ENCODE measurements at places on chromosomes 6 and 20.

DNA sequence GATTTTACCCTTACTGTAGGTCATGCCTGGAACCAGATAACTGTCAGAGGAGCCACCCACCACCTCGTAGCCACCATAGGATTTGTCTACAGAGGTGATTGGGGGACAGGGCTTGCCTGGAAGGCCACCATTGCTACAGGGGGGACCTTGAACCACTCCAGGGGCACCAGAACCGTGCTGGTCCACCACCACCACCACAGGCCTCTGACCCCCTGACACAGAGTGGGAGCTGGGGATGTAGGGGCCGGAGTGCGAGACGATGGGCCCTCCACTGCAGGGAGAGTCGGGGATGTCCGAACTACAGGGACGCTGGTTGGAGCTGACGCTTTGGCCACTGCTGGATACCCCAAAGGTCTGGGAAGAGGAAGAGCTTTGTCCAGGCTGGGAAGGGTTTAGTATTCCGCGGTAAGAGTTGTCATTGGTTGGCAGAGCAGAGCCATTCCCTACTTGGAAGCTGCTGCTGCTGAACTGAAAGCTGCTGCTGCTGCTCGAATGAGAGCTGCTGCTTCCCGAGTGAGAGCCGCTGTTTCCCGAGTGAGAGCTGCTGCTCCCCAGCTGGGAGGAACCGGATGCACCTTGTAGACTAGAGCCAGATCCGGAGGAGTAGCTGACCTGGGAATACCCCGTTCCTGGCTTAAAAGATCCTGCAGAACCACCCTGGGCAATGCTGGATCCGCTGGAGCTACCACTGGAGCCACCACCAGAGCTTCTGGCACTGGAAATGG, 2.2 kb downstream of the PSORS1C1 start:
- no peak for DNase-seq

GRCh38 chr20:4227085-4227821, 211.9 kb upstream of the RNF24 start:
- no peak for DNase-seq

DNA sequence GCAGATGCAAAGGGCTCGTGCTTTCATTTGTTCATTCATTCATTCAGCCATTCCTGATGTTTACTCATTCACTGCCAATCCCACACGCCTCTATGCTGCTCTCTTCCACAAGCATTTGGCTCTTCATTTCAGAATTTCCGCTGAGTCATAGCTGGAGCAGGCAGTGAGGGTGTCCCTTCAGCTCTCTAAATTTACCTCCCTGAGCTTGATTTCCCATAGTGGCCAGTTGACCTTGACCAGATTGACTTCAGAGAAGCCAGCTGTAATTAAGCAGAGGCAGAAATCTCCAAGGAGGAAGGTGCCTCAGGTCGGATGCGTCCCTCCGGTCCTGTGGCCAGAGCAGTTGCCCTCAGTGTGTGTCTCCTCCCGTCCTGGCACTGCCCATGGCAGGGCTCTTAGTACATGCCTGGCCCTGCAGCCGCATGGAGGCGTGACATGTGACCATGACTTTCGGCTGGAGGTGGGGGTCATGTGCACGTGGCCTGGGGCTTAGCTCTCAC, 267.2 kb upstream of the ECI2 start:
- DNase-seq, result no peak

DNA sequence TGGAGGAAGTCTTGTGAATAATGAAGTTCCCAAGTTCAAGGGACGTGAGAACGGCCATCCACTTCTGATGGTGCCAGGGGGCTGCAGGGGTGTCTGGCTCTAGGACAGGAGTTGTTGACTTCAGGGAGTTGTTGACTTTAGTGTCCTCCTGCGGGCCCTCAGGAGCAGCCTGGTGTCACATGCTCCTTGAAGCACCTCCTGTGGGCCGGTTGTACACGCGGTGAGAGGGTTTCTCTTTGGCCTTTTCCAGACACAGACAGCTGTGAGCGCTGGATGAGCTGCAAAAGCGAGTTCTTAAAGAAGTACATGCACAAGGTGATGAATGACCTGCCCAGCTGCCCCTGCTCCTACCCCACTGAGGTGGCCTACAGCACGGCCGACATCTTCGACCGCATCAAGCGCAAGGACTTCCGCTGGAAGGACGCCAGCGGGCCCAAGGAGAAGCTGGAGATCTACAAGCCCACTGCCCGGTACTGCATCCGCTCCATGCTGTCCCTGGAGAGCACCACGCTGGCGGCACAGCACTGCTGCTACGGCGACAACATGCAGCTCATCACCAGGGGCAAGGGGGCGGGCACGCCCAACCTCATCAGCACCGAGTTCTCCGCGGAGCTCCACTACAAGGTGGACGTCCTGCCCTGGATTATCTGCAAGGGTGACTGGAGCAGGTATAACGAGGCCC, 77.8 kb downstream of the ISM1 start:
- no peak for DNase-seq

GRCh38 chr6:73704260-73704659, 8.3 kb downstream of the CD109 start:
- no peak for DNase-seq

DNA sequence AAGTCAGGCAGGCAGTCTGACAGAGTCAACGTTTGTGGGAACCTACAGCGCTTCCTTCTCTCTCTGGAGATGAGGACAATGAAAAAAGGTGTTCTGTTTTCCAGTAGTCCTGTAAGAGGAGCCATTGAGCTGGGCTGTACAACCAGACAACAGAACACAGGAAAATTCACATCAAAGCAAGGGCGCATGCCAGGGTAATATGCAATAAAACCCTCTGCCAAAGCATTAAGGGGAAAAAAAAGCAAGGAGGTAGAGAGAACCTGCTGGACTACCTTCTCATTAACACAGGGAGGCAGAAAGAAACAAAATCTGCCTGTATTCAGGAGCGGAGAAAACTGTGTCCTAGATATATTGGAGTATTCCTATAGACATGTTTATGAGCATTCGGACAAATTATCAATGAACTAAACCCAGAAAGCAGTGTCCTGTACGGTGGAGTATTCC, 1.3 kb downstream of the RNF24 start:
- DNase-seq, result peak; percentile 4

GRCh38 chr6:26473429-26473757, 15.6 kb downstream of the BTN2A1 start:
- no peak for DNase-seq

DNA sequence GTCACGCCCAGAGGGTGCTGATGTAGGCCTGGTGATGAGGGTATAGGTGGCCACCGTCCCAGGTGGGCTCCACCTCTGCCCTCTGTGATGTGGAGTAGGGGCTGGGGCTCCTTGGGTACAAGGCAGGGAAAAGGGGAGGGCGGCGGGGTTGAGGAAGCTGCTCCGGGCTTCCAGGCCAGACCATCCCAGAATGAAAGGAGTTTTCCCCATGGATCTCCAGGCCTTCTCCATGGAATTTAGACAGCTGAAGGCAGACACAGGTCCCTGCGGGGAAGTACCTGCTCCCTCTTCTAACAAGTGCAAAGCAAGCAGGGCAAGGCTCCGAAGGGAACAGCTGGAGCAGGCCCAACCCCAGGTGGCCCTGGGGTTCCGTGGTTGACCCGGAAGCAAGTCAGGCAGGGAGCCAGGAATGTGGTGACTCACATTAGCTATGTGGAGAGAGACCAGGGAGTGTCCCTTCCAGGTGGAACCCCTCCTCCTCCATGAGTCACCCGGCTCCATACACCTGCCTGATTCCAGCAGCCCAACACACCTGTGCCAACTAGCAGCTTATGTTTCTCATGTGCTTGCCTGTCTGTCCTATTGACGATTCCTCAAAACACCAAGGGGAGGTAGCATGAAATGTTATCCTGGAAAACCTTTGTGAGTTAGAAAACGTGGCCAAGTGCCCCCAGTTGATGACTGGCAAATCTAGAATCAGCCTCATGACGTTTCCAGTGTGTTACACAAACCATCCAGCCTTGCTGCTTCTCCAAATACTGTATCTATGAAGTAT, 59.7 kb upstream of the SNX9 start:
- peak; percentile 21 for DNase-seq

GRCh38 chr6:3690506-3690905, 61.0 kb downstream of the PXDC1 start:
- DNase-seq, result no peak

DNA sequence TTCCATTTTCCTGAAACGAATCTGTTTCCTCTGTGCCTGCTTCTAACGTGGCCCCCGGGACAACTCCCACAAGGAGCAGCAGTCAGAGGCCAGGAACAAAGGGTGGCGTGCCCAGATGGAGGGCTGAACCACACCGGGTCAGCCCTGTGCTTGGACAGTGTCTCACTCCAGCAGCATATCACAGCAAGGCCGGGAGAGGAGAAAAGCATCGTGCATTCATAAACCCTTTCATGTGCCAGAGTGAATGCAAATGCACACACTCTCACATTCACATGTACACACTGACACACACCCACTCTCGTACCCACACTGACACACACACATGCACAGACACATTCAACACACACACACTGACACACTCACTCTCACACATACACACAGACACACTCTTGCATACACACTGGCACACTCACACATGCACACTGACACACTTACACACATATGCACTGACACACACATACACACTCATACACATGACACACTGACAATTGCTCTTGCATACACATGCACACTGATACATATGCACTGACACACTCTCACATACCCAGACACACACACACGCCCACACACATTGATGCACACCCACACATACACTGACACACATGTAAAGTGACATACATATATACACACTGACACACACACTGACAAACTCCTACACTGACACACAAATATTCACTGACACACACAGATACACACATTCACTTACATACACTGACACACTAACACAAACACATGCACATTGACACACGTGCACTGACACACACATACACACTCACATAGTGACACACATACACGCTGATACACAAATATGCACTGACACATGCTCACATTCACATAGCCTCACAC, 237.0 kb downstream of the LRFN2 start:
- DNase-seq, result no peak

- no peak for DNase-seq
Measured at GRCh38 chr20:40703975-40704530, 15.0 kb upstream of the MAFB start.

- no peak for DNase-seq
Measured at GRCh38 chr6:85081102-85081501, 316.7 kb upstream of the TBX18 start.

DNA sequence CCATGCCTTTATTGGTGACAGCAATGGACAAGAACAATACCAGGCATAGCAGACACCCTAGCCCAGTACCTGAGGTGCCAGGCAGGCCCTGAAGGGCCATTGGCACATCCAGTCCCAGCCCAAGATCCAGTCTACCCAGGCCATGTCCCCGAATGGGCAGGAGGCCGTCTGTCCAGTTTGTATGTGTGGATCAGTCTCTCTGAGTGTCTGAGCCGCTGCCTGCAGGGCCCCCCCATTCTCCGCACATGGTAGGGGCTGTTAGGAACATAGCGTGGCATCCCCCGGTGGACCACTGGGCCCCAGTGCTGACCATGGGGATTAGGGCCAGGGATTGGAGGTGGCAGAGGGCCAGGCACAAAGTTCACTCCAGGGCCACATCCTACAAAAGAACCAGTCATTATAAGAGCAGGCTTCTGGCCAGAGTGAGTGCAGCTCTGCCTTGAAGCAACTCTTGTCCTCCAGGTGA, 5.1 kb downstream of the PCED1A start:
- DNase-seq, result no peak

GRCh38 chr6:144722925-144723324, 437.8 kb downstream of the UTRN start:
- DNase-seq, result no peak

DNA sequence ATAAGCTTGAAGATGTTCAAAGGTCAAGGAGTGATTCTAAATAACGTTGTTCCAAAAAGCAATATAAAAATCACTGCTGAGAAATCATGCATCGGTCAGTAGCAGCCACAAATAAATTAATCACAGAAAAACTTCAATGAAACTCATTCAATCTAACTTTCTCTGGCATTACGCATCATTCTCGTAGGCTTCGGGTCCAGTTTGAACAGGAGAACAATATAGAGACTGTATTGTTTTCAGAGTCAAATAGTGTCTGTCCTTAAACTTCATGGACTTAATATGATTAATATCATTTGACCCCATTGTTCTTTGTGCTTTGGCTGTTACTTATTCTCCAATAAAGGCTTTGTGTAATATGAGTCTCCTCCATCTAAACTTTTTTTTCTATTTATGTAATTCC, 200.4 kb downstream of the C6orf118 start:
- no peak for DNase-seq

DNA sequence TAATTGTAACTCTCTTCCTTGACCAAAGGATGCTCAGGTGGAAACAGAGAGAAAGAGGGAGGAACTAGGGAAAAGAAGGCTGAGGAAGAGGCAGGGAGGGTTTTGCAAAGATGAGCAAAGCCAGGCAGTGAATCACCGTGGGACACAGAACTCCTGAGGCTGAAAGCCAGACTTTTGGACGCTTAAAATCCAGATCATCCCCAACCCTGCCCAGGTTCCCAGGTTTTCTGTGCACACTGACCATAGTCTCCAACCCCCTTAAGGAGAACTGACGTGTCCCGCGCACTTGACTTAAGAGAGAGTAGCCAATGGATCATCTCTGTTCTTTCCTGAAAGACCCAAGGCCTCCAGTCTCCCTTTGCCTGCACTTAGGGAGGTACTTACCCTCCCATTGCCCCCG, 75.3 kb downstream of the LRFN2 start:
- DNase-seq, result no peak

DNA sequence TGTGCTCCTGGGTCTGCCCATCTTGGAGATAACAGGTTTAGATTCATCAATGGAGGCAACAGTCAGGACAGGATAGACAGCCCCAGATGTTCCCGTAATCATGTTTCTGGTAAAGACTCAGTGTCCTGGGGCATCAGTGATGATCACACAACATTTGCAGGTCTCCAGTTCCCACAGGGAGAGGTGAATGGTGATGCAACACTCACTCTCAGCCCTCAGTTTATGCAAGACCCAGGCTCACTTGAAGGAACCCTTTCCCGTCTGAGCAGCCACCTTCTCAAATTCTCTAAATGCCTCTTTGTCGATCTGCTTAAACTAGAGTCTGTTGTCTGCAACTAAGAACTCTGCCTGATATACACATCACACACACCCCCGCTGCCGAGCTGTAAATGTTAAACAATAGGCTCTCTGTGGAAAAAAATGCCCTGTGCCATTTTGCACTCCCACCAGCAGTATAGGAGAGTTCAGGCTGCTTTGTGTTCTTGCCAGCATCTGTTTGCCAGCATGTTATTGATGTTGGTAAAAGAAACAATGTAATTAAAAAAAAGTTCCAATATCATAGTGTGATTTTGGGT, 30.1 kb upstream of the SCP2D1 start:
- no peak for DNase-seq

- no peak for DNase-seq
Measured at GRCh38 chr20:3803854-3804253, 7.7 kb downstream of the CDC25B start.

GRCh38 chr20:50191544-50192363, 1.1 kb downstream of the CEBPB start:
- DNase-seq, result peak; percentile 42

Measured in effector CD8-positive, alpha-beta T cell (primary cell).